Vagina (tissue), 2 donors: ENCODE measurements at places on chromosomes 2 and 18. TPM values are rescaled to one million over a fixed set of nuclear protein-coding genes. Genes with fewer than 3 reads are reported as not detected.

Gene GALNT3
- 7.4 TPM for total RNA-seq

Gene LRRTM4
- 0.98 TPM for total RNA-seq

Gene CD8B2
- total RNA-seq: 0.74 TPM

Gene RIT2
- total RNA-seq: not detected

Gene CIB4
- total RNA-seq: not detected

Gene FKBP7
- total RNA-seq: 30.9 TPM

Gene TUBA4B
- not detected for total RNA-seq

DNA sequence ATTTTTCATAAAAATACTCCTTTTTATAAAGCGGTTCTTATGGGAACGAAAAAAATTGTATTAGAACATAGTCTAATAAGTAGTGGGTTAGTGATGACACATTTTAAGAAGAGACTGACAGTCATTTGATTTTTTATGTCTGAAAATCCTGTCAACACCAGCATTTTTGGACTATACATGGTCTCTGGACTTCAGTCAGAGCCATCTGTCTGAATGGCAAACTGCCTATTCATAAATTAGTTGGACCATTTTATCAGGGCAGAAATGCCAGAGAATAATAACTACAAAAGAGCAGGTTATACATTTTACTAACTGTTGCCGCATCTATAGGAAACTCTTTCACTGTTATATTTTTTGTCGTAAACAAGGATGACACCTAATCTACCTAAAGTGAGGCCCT lies 437.6 kb downstream of the ZNF804A start:
- no peak overlapping the region for H3K4me3 ChIP-seq
- DNase-seq: no peak
- H3K27ac ChIP-seq: no peak overlapping the region
- no peaks in the 10 kb centered on the region for H3K36me3 ChIP-seq

DNA sequence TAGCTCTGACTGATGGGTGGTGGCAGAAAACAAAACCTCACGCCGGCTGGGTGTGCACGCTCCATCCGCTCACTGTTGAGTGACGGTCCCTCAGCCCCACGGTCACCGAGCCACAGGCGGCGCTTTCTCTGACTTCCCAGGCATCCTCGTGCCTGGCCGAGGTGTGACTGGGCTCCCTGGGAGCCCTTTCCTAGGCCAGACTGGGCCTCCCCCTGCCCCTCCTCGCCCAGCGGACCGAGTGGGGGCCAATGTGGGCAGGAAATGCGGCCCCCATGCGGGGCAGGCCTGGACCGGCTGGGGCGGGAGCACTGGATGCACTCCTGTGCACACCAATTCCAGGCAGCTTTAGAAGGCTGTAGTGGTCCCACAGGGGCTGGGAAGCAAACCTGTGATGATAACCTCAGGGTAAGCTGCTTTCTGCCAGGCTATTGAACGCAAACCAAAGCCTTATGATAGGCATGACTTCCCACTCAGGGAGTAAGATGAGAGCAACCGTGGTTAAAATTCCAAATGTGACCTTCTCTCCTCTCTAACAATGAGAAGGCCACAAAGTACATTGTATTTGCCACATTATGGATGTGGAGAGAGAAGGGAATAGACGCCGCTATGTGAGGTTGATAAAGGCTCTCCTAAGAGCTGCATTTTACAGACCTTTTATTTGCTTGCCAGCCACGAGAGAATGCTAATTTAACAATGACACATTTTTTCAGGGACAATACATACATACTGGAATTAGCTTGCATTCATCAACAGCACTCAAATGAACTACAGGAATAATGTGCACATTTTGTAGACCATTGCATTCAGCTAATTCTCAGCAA lies 83.9 kb upstream of the PGAP1 start:
- no peaks in the 10 kb centered on the region for H3K27me3 ChIP-seq
- no peaks in the 10 kb centered on the region for H3K4me1 ChIP-seq
- peaks cover 11% of the 10 kb centered on the region for H3K36me3 ChIP-seq
- no peak overlapping the region for H3K4me3 ChIP-seq
- H3K27ac ChIP-seq: no peak overlapping the region

GRCh38 chr2:3959372-3959771 lies 256.0 kb downstream of the DCDC2C start:
- no peak for DNase-seq
- no peaks in the 10 kb centered on the region for H3K27me3 ChIP-seq
- no peak overlapping the region for H3K27ac ChIP-seq
- H3K4me1 ChIP-seq: no peaks in the 10 kb centered on the region
- H3K4me3 ChIP-seq: no peak overlapping the region

DNA sequence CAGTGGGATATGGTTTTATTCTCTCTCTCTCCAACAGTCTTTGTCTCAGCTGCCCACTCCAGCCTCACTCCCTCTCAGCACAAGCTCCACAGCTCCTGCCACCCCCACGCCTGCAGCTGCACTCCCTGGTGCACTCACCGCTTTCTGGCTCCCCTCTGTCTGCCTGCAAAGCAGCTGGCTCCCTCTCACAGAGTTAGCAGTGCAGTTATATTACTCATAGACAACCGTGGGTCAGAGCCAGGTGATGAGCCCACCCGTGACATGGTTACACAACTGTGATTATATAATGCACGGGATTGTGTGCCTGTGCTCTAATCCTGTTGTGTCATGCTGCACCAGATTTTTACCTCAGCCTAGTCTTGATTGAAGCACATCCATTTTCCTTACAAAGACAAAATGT lies 276.9 kb upstream of the CHAC2 start:
- no peak for DNase-seq
- H3K27me3 ChIP-seq: no peaks in the 10 kb centered on the region
- H3K4me1 ChIP-seq: peaks cover 5% of the 10 kb centered on the region
- H3K36me3 ChIP-seq: no peaks in the 10 kb centered on the region

GRCh38 chr18:45571195-45571594 lies 44.1 kb upstream of the SLC14A2 start:
- no peak for DNase-seq
- no peak overlapping the region for H3K27ac ChIP-seq
- no peaks in the 10 kb centered on the region for H3K36me3 ChIP-seq
- no peaks in the 10 kb centered on the region for H3K27me3 ChIP-seq
- no peak overlapping the region for H3K4me3 ChIP-seq
- H3K4me1 ChIP-seq: peaks cover 17% of the 10 kb centered on the region

DNA sequence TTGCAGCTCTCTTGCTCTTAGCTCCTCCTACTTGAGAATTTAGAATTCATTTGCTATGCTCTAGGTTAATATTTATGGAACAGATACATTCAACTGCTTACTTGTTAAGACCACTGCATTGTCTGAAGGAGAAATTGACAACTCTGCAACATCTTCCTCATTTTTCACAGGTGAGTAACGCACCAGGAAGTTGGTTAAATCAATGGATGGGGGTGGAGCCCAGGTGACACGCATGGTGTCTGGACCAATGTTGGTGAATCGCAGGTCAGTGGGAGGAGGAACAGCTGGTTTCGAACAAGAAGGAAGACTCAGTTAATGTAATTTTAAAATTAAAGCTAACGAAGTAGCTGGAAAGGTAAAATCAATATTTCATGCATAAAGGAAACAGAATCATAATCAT lies 44.3 kb downstream of the FN1 start:
- no peak overlapping the region for H3K4me3 ChIP-seq
- peaks cover 36% of the 10 kb centered on the region for H3K36me3 ChIP-seq
- no peaks in the 10 kb centered on the region for H3K27me3 ChIP-seq

DNA sequence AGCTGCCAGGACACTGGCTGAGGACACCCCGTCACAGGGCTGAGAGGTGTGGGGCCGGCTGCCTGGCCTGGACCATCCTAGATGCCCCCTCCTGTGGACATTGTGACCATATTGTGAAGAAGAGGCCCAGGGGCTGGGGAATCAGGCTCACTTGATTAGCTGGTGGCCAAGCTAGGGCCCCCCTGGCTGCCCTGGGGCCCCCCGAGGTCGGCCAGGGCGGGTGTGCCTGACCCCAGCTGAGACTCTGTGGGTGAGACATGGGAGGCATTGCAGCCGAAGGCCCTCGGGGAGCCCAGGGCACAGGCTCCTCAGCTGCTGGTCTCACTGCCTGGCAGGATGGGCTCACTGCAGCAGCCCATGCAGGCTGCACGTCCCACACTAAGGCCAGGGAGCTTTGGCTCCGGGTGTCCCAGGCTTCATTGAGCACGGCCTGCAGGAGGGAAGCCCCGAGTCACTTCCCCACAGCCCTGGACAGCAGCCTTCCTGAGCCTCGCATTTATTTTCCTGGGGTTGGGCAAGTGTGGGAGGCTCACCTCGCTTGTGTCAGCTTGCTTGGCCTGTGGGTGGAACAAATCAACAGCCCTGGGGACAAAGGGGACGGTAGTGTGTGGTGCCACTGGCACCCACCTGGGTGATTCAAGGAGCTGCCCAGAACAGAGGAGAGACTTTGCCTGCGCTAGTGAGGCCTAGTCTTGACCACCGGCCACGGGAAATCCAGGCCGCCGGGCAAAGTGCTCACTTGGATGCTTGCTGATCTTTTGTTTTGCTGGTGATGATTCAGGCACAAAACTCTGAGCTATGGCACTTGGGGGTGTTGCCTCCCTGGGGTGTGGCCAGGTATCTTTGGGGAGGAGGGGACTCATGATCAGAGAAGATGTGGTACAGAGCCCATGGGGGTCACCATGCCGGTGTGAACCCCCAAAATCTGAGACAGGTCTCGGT lies 1.3 kb downstream of the GAL3ST2 start:
- no peak overlapping the region for H3K4me3 ChIP-seq
- H3K27me3 ChIP-seq: no peaks in the 10 kb centered on the region
- DNase-seq: peak; percentile 81
- no peaks in the 10 kb centered on the region for H3K36me3 ChIP-seq

GRCh38 chr2:234686088-234686890 lies 189.4 kb upstream of the ARL4C start:
- no peak overlapping the region for H3K27ac ChIP-seq
- no peaks in the 10 kb centered on the region for H3K27me3 ChIP-seq
- H3K4me3 ChIP-seq: no peak overlapping the region
- H3K4me1 ChIP-seq: no peaks in the 10 kb centered on the region

- H3K4me1 ChIP-seq: peaks cover 30% of the 10 kb centered on the region
- peak overlapping the region; percentile 47 for H3K27ac ChIP-seq
- DNase-seq: no peak
- H3K27me3 ChIP-seq: no peaks in the 10 kb centered on the region
- no peaks in the 10 kb centered on the region for H3K36me3 ChIP-seq
- no peak overlapping the region for H3K4me3 ChIP-seq
Observed at GRCh38 chr2:215431290-215431689, 4.6 kb downstream of the FN1 start.

DNA sequence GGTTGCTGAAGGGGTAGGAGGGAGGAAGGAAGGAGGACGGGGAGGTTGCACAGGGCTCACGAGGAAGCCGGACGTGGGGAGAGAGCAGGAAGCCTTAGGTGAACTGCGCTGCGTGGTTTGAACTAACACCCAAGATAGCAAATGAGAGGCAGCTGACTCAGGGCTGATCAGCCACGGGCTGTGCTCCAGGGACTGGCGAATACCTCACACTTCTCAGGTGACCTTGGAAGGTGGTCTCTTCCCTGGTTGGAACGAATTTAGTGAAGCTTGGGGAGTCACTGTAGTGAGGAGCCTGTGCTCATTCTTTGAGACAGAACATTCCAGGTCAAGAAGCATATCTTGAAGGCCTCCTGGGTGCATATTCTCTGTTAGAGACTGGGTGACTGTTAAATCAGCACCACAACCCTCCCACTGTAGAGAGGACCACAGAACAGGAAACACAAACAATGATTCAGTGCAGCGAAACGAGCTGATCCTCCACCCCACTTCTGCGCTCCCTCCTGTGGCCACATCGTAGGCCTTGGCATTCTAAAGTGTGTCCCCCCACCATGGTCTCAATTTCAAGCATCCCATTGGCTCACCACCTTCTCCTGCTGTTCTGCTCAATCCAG lies 33.8 kb downstream of the TOGARAM2 start:
- H3K36me3 ChIP-seq: no peaks in the 10 kb centered on the region
- no peak overlapping the region for H3K4me3 ChIP-seq
- H3K4me1 ChIP-seq: peaks cover 28% of the 10 kb centered on the region
- DNase-seq: no peak
- no peaks in the 10 kb centered on the region for H3K27me3 ChIP-seq

DNA sequence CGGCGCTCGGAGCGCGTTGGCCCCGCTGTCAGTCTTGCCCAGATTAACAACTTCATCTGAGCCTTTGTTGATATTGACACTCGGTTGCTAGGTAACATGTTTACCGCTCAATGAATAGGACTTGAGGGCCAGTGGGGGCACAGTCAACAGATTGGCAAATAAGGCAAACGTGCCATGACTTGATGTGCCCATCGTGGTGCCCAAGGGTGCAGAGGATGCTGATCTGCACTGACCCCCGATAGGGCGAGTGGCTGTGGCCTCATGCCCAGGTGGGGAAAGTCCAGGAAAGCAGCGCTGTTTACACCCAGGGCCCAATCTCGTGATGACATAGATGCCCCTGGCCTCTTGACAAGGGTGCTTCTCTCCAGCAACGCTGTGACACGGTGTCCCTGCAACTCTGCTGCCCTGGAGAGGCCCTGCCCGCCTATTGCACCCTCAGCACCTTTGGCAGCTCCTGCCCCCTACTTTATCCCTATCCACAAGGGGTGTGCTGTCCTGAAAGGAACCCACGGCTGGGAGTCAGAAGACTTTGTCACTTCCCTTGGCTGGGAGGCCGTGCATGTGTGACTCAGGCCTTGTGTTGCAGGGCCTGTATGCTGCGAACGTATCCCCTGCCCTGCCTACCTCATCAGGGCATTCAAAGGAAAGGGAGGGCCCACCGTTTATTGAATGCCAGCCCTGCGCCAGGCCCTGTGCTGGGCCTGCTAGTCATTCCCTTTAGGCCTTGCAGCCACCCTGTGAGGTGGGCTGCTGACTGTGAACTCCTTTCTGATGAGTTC lies 158.0 kb downstream of the INHBB start:
- peaks cover 8% of the 10 kb centered on the region for H3K4me1 ChIP-seq
- H3K27me3 ChIP-seq: no peaks in the 10 kb centered on the region
- DNase-seq: no peak
- no peaks in the 10 kb centered on the region for H3K36me3 ChIP-seq
